ENCODE measurements at places on chromosomes 11 and 22. TPM values are rescaled to one million over a fixed set of nuclear protein-coding genes. Genes with fewer than 3 reads are reported as not detected.

HEPHL1 gene
- polyA plus RNA-seq: not detected

SCGB1D2 gene
- polyA plus RNA-seq: not detected

PATE1 gene
- polyA plus RNA-seq: not detected

KLHDC7B gene
- 0.08 TPM for polyA plus RNA-seq

CARD18 gene
- 0.46 TPM for polyA plus RNA-seq

SCGB1C1 gene
- polyA plus RNA-seq: not detected

GLB1L3 gene
- polyA plus RNA-seq: 0.59 TPM

CRYBB2 gene
- polyA plus RNA-seq: 0.63 TPM

ABCC8 gene
- 43.7 TPM for polyA plus RNA-seq

BATF2 gene
- polyA plus RNA-seq: not detected

PRG2 gene
- polyA plus RNA-seq: not detected

DAGLA gene
- polyA plus RNA-seq: 3.7 TPM

HTR3A gene
- polyA plus RNA-seq: not detected

MMP27 gene
- not detected for polyA plus RNA-seq

DRD4 gene
- polyA plus RNA-seq: not detected

SERGEF gene
- polyA plus RNA-seq: 19.0 TPM

USP2 gene
- 11.7 TPM for polyA plus RNA-seq

VSTM5 gene
- 1.8 TPM for polyA plus RNA-seq

OR10A2 gene
- 0.46 TPM for polyA plus RNA-seq

OR9Q2 gene
- not detected for polyA plus RNA-seq

Measured in Purkinje cell (primary cell).